Chondrocyte (in vitro differentiated cells): ENCODE measurements at places on chromosomes 5 and 9. TPM values are rescaled to one million over a fixed set of nuclear protein-coding genes. Genes with fewer than 3 reads are reported as not detected.
A peak's percentile ranks its signal among the peaks of the same experiment; 100 is the strongest.

The AQP3 gene
- total RNA-seq = 3.6 to 4.0 TPM (median 3.6 TPM) in 3 replicates

The GFRA3 gene
- 0.12 to 0.23 TPM in 2 of 3 replicates, not detected in the other for total RNA-seq

The DCTN4 gene
- 50.5 to 54.8 TPM (median 50.8 TPM) in 3 replicates for total RNA-seq

DNA sequence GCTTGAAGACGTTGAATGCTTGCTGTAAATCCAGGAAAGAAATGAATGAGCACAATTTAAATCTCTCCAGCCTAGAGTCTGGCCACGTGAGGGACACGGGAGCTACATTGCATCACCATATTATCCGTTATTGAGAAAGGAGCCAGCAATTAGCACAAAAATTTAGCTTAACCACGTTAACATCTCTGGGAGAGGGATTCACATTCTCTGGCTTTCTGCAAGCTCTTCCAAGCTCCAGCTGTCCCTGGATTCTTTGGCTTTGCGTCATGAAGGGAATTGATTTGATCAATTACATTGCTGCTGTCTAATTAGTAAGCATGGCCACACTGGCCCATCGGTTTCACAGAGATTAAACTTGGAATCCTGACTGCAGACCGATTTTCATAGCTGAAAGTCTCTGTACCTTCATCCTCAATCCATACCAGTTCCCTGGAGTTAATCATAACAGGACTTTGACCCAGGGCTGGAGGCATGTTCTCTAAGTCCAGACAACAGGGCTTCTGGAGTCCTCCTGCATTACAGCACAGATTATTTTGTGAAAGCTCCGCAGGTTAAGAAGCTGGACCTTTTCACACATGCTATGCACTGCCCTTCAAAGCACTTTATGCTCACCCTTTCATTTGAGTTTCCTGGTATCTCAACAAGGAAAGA, 31.6 kb downstream of the ADRA1B start:
- H3K27ac ChIP-seq = no peak overlapping the region
- H3K4me3 ChIP-seq = no peak overlapping the region
- H3K36me3 ChIP-seq = no peaks in the 10 kb centered on the region
- no peaks in the 10 kb centered on the region for H3K4me1 ChIP-seq

- H3K4me3 ChIP-seq = no peak overlapping the region
- H3K27ac ChIP-seq = no peak overlapping the region
- H3K27me3 ChIP-seq = no peaks in the 10 kb centered on the region
- DNase-seq = no peak
- H3K36me3 ChIP-seq = no peaks in the 10 kb centered on the region
Observed at GRCh38 chr9:105257809-105258208, 13.4 kb downstream of the SLC44A1 start.

DNA sequence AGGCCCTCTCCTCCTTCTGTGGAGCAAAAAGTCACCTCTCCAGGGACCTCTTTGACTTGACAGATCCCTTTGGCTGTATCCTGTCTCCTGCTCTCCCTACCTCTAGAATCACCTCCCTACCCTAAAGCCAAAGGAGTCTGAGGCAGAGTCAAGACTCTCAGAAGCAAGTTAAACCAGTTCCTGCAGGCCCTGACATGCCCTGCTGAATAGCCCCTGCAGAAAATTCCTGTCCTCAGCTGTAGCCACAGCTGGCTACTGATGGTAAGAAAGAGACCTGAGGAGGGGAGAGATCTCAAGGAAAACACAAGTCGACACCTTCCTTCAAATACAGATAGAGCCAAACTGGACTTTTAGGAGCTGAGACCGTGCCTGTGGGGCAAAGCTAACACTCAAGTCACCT, 23.7 kb upstream of the UBAP2 start:
- H3K4me1 ChIP-seq = peaks cover 31% of the 10 kb centered on the region
- no peaks in the 10 kb centered on the region for H3K27me3 ChIP-seq
- H3K36me3 ChIP-seq = no peaks in the 10 kb centered on the region
- H3K27ac ChIP-seq = peak overlapping the region; percentile 81

- H3K36me3 ChIP-seq = no peaks in the 10 kb centered on the region
- peaks cover 10% of the 10 kb centered on the region for H3K4me1 ChIP-seq
- H3K4me3 ChIP-seq = no peak overlapping the region
- H3K27ac ChIP-seq = no peak overlapping the region
- no peaks in the 10 kb centered on the region for H3K27me3 ChIP-seq
Observed at GRCh38 chr9:127712867-127713266, 2.6 kb downstream of the PTRH1 start.

GRCh38 chr9:27179245-27179865, 70.3 kb downstream of the TEK start:
- H3K4me1 ChIP-seq = peaks cover 48% of the 10 kb centered on the region
- no peak for DNase-seq
- peak overlapping the region; percentile 63 for H3K27ac ChIP-seq
- no peaks in the 10 kb centered on the region for H3K27me3 ChIP-seq
- no peak overlapping the region for H3K4me3 ChIP-seq
- peaks cover 6% of the 10 kb centered on the region for H3K36me3 ChIP-seq

DNA sequence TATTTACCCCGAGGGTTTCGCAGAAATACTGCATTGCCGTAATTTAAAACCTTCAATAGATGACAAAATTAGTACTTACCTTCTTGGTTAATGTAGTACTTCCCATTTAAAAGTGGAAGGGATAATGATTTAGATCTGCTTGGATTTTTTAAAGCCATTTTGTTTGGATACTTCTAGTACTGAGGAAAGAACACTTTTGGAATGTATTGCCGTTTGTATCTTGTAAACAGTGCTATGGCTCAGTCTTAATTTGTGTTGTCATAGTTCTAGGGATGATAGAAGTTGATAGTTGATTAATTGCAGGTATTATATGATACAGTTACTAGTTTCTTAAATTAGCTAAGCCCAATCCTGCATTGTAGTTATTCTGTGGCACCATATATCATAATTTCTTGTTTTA, 33.1 kb downstream of the TNPO1 start:
- H3K27ac ChIP-seq = peak overlapping the region; percentile 96
- no peak for DNase-seq
- H3K4me3 ChIP-seq = peak overlapping the region; percentile 91
- H3K36me3 ChIP-seq = peaks cover 12% of the 10 kb centered on the region
- H3K27me3 ChIP-seq = no peaks in the 10 kb centered on the region

GRCh38 chr5:65867542-65868195, 58.7 kb upstream of the ERBIN start:
- no peak for DNase-seq
- H3K4me1 ChIP-seq = peaks cover 17% of the 10 kb centered on the region
- no peaks in the 10 kb centered on the region for H3K36me3 ChIP-seq
- no peak overlapping the region for H3K4me3 ChIP-seq

DNA sequence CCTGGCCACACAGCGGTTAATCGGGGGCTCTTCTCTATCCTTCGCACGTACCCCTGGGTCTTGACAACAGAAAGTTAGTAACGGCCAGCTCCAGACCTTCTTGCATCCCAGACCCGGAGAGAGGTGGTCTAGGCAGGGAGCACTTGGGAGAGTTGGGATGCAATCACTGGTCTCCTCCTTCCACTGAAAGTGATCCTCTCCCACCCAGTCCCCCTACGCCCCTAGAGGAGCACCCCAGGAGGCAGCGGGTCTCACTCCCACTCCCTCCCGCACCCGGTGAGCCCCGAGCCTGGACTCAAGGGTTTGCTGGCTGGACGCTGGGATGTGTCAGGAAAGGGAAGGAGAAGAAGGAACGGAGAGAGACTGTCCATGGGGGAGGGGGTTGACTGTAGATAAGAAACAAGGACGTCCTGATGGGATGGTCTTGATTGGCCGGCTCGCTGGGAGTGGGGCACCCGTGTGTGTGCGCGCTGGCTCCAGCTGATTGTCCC, 2.0 kb downstream of the RORB start:
- H3K4me1 ChIP-seq = peaks cover 23% of the 10 kb centered on the region
- DNase-seq = peak; percentile 59
- peaks cover 65% of the 10 kb centered on the region for H3K27me3 ChIP-seq
- H3K4me3 ChIP-seq = peak overlapping the region; percentile 41
- H3K27ac ChIP-seq = no peak overlapping the region
